ENCODE measurements at places on chromosomes 11 and 22.
A peak's percentile ranks its signal among the peaks of the same experiment; 100 is the strongest.

DNA sequence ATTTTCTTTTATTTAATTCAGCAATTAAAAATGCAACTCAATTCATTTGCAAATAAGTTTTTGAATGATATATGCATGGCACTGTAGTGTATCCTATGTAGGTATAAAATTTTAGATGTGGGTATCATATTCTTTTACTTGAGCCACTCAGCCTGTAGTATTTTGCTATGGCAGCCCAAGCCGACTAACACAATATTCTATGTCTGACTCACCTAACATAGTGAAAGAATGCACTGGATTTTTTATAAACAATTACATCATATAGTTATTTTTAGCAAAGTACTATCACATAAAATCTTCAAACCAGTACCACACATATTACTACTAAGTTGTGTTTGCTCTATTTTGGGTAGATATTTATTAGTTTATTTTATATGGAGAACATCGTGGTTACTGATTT, 21.9 kb upstream of the GRIA4 start:
- no peaks in the 10 kb centered on the region for H3K36me3 ChIP-seq
- H3K27me3 ChIP-seq: no peaks in the 10 kb centered on the region
- no peaks in the 10 kb centered on the region for H3K4me1 ChIP-seq
- DNase-seq: no peak
- no peak overlapping the region for H3K4me3 ChIP-seq
- H3K27ac ChIP-seq: no peak overlapping the region

- no peak for DNase-seq
- no peak overlapping the region for H3K27ac ChIP-seq
- H3K4me3 ChIP-seq: no peak overlapping the region
- no peaks in the 10 kb centered on the region for H3K36me3 ChIP-seq
- H3K27me3 ChIP-seq: peaks cover 56% of the 10 kb centered on the region
- H3K4me1 ChIP-seq: peaks cover 7% of the 10 kb centered on the region
These were observed 52.8 kb downstream of the CYTH4 start for GRCh38 chr22:37334859-37335805.

DNA sequence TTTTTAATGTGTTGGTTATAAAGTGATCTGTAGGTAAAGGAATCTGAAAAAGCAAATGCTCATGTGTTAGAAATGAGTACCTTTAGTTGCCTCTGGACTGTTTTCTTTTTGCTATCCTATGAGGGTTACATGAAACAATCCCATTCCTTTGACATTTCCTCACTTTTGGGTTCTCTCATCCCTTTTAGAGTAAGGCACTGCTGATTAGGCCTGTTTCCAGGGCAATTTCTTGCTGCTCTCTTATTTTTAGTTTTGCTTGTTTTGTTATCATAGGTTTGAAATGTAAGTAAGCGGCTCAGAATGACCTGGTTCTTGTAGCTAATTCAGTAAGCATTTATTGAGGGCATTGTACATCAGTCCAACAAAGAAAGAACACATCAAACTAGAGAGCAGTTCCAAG, 138.9 kb downstream of the DDX10 start:
- H3K27me3 ChIP-seq: no peaks in the 10 kb centered on the region
- no peaks in the 10 kb centered on the region for H3K36me3 ChIP-seq
- H3K27ac ChIP-seq: no peak overlapping the region
- no peak overlapping the region for H3K4me3 ChIP-seq
- DNase-seq: no peak

DNA sequence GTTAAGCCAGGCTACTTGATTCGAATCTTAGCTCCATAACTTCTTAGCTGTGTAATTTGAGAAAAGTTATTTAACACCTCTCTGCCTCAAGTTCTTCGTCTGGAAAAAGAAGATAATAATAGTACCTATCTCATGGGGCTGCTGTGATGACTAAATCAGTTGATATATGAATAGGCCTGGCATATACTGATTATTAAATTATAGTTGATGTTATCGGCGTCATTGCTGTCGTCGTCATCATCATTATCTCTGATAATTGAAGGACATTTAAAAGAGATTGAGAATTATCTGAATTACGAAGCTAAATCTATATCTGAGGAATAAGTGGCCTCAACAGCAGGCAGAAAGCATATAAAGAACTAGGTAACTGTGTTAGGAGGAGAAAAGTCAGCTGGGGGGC, 145.0 kb downstream of the APOL5 start:
- no peak for DNase-seq
- no peak overlapping the region for H3K27ac ChIP-seq
- H3K27me3 ChIP-seq: no peaks in the 10 kb centered on the region
- H3K36me3 ChIP-seq: no peaks in the 10 kb centered on the region
- no peaks in the 10 kb centered on the region for H3K4me1 ChIP-seq
- no peak overlapping the region for H3K4me3 ChIP-seq

DNA sequence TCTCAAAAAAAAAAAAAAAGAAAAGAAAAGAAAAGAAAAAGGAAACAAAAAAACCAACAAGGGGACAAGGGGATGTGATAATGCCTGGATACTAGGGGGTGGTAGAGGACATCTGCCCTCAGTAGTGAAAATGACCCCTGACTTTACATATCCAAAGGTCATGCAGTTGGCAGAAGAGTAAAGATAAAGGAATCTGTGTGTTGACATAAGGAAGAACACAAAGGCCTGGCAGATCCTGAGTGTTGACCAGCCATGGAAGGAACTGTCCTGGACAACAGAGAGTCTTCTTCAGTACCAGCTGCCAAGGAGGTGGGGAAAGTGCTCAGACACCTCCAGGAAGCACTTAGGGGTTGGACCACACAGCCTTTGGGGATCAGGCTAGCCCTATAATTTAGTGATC, 12.6 kb downstream of the SLC43A1 start:
- H3K36me3 ChIP-seq: peaks cover 22% of the 10 kb centered on the region
- no peak overlapping the region for H3K27ac ChIP-seq
- no peaks in the 10 kb centered on the region for H3K27me3 ChIP-seq
- peaks cover 3% of the 10 kb centered on the region for H3K4me1 ChIP-seq

DNA sequence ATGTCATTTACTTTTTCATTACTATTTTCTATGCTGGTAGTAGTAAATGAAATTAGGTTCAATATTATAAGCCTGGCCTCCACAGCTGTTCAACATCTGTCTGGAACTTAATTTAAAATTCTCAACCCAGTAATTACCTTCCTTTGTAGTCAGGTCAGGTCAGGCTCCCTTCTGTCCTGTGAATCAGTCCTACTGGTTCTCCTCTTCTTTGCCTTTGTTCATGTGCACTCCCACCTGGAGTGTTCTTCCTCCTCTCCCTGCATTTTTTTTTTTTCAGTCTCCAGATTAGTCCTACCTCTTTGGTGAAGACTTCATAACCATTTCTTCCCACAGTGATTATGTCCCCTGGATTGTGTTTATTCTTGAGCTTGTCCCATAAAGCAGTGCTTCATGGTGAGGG, 67.9 kb downstream of the DKK3 start:
- no peak overlapping the region for H3K4me3 ChIP-seq
- no peaks in the 10 kb centered on the region for H3K27me3 ChIP-seq
- no peak overlapping the region for H3K27ac ChIP-seq
- DNase-seq: no peak

DNA sequence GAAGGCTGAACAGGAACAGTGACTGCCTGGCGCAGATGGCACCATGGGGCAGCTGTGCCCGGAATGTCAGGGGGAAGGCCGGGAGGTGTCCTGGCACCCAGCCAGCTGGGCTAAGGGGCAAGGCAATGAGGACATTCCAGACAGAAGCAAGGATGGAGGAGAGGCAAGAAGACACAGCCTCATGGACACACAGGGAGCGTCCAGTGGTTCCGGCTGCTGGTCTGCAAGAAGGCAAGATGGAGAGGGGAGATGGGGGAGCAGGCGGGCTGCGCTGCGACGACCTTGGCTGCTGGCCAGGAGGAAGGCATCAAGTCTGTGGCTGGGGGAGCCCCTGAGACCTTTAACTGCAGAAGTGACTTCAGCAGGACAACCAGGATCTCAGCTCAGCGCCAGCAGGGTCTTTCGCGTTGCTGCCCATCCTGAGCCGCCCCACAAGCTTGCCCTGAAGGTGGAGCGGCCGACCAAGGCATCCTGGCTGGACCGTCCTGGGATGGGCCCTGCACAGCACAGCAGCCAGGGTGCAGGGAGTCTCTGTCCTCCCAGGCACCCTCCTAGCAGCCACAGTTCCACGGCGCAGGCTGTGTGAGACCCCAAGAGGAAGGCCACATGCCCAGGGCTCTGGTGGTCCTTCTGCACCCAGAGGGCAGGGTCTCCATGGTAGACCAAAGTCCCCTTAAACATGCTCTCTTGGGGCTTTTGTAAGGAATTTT, 531.7 kb downstream of the BRD1 start:
- no peak overlapping the region for H3K27ac ChIP-seq
- DNase-seq: peak; percentile 15
- H3K4me3 ChIP-seq: no peak overlapping the region
- no peaks in the 10 kb centered on the region for H3K36me3 ChIP-seq
- no peaks in the 10 kb centered on the region for H3K27me3 ChIP-seq

GRCh38 chr11:134554861-134555260, 142.8 kb upstream of the B3GAT1 start:
- DNase-seq: peak; percentile 8
- no peaks in the 10 kb centered on the region for H3K4me1 ChIP-seq
- no peaks in the 10 kb centered on the region for H3K36me3 ChIP-seq
- H3K27me3 ChIP-seq: peaks cover 13% of the 10 kb centered on the region
- H3K27ac ChIP-seq: no peak overlapping the region

DNA sequence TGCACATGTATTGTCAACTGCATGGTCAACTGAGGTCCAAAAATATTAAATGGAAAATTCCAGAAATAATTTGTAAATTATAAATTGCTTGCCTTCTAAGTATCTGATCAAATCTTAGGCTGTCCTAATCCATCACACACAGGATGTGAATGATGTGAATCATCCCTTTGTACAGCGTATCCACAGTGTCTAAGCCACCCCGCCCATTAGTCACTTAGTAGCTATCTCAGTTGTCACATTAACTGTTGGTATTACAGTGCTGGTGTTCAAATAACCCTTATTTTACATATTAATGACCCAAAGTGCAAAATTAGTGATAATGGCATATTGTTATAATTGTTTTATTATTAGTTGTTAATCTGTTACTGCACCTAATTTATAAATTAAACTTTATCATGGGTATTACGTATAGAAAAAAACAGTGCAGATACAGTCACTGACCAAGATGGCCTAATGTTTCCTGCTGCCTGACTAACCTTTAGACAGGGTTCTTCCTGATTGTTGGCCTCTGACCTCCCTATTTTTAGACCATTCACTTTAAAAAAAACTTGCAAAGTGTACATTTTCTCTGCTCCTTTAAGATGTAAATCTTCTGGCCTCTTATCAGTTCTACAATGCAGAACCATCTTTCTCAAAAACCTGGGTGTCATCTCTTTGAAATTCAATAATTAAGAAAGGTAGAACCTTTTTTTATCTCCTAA, 2.9 kb upstream of the SVIP start:
- H3K4me1 ChIP-seq: peaks cover 11% of the 10 kb centered on the region
- DNase-seq: no peak
- no peaks in the 10 kb centered on the region for H3K36me3 ChIP-seq

DNA sequence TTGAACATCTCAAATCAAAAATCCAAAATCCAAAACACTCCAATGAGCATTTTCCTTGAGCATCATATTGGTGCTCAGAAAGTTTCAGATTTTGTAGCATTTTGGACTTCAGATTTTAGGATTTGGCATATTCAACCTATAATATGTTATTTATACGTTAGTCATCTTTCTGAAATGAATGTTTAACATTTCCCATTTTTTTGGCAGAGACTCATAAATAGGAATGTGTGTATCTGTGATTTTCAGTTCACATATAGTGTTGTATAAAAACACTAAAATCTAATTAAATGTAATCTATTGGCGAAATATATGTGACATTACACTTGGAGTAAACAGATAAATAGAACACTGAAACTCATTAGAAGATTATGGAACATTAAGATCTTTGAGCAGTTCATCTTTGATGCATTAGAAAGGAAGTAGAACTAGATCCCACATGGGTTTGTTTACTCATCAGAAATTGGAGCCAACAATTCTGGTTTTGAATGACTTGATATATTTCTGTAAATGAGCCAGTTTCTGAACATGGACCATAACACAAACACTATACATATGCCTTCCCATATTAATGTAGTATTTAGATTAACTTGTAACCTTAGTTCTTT, 153.1 kb downstream of the UVRAG start:
- peaks cover 15% of the 10 kb centered on the region for H3K36me3 ChIP-seq
- no peaks in the 10 kb centered on the region for H3K4me1 ChIP-seq
- no peak overlapping the region for H3K4me3 ChIP-seq
- H3K27me3 ChIP-seq: no peaks in the 10 kb centered on the region

DNA sequence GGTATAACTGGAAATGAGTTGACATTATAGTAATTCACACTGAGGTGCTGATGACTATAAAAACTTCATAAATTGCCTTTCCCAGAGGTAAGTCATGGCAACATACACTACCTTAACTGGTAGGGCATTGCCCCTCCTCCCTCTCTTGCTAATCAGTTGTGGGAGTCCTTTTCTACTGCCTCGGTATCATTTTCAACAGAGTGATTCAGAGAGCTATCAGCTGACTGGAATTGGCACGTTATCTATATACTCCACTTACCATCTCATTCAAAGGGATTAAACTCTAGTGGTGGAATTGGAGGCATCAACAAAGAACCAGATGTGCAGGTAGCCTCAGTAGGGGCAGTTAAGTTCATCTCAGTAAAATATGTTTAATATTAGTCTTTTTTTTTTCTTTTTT, 8.0 kb upstream of the NUP160 start:
- H3K27me3 ChIP-seq: peaks cover 2% of the 10 kb centered on the region
- H3K4me1 ChIP-seq: peaks cover 19% of the 10 kb centered on the region
- no peak overlapping the region for H3K27ac ChIP-seq
- H3K36me3 ChIP-seq: no peaks in the 10 kb centered on the region
- H3K4me3 ChIP-seq: no peak overlapping the region

DNA sequence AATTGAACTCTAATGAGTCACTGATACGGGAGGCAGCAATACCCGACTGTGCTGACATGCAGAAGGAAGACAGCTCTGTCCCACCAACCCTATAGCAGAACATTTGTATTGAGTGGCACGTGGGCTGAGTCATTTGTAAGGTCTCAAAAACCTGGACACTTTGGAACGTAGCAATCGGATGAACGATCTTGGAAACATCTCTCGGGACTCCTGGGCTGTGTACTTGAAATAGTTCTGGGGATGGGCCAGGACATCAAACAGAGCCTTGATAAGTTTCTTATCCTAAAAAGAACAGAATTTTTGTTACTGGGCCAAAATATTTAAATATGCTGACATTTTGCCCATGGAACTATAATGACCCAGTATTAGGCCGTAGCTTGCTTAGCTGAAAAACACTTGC, 17.1 kb upstream of the NRIP3 start:
- no peak overlapping the region for H3K4me3 ChIP-seq
- no peaks in the 10 kb centered on the region for H3K36me3 ChIP-seq
- no peak for DNase-seq
- H3K27me3 ChIP-seq: peaks cover 22% of the 10 kb centered on the region

DNA sequence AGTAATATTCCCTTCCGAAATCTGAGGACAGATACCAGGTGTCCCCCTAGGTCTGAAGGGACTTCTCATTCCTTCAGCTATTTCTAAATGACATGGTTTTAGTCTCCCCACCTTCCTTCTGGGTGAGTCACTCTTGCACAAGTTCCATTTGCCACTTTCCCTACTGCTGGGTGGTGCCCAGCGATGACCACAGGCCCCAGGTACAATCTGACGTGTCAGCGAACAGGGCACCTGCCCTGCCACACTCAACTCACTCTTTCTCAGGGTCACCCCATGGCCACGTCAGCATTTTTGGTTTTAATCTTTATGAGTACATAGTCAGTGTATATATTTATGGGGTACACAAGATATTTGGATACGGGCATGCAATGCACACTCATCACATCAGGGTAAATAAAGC, 17.2 kb downstream of the POU2AF1 start:
- no peaks in the 10 kb centered on the region for H3K36me3 ChIP-seq
- no peak overlapping the region for H3K4me3 ChIP-seq
- no peaks in the 10 kb centered on the region for H3K4me1 ChIP-seq
- DNase-seq: no peak
- no peaks in the 10 kb centered on the region for H3K27me3 ChIP-seq

GRCh38 chr11:13321431-13321830, 43.8 kb downstream of the BMAL1 start:
- no peaks in the 10 kb centered on the region for H3K27me3 ChIP-seq
- no peak for DNase-seq

Data from activated CD8-positive, alpha-beta T cell treated with anti-CD3 and anti-CD28 coated beads, Interleukin-2, amount 10 ng/mL, durations not matched to agents 7 days and 5 days (primary cell).